ENCODE measurements at places on chromosomes 13 and 19.

- no peak for DNase-seq
These were observed 81.6 kb downstream of the DOCK9 start for GRCh38 chr13:98896083-98896867.

- peak; percentile 4 for DNase-seq
These were observed 45.8 kb downstream of the RUBCNL start for GRCh38 chr13:46341112-46341711.

- no peak for DNase-seq
These were observed 2.0 kb upstream of the CCER2 start for GRCh38 chr19:38913958-38914357.

DNA sequence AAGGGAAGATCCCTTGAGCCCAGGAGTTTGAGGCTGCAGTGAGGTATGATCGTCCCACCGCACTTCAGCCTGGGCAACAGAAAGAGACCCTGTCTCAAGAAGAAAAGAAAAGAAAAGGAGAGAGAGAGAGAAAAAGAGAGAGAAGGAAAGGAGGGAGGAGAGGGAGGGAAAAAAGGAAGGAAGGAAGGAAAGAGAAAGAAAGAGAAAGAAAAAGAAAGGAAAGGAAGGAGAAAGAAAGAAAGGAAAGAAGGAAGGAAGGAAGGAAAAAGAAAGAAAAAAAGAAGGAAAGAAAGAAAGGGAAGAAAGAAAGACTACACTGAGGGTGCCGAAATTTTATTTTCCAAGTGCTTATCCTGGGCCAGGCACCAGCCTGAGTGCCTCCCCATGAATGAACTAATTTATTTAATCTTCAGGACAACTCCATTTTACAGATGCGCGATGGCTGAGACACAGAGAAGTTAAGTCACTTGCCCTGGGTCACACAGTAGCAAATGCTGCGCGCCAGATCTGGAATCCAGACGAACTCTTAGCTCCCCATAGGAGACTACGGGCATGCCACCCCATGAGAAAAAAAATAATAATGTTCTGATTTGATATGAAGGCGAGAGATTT is 2.7 kb downstream of the CDC42EP5 start:
- no peak for DNase-seq

GRCh38 chr13:48961379-48961778 is 14.3 kb upstream of the FNDC3A start:
- no peak for DNase-seq

All from CD4-positive, alpha-beta T cell treated with Interleukin-6 for 4 hours (primary cell).